ENCODE measurements at places on chromosomes 1 and 21.

DNA sequence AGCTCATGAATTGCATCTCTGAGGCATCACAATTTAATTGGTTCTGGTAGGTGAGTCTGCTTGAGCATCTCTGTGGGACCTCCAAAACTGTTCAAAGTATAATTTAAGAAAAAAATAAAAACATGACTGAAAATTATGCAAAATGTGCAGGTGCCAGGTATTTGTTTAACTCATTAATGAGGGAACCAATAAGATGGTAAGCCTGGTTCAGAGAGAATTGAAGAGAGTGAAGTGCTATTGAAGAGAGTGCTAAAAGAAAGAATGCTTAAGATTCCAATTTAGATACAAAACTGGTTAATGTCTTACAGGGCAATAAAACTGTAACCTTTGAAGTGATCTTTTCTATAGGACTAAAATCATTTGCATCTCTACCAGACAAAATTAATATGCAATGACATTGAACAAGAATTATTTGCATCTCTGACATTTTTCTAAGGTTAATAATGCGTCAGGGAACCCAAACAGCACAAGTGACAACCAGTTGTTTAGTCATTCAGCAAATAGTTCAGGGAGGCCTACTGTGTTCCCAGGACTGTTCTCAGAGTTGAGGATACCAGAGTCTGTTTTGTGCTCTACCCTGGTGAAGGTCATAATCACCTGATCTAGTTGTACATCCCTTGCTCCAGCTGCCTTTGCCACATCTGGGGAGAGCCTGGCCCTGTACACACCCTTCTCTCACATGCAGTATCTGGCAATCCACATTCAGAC is 183.5 kb downstream of the PATJ start:
- no peak for DNase-seq

DNA sequence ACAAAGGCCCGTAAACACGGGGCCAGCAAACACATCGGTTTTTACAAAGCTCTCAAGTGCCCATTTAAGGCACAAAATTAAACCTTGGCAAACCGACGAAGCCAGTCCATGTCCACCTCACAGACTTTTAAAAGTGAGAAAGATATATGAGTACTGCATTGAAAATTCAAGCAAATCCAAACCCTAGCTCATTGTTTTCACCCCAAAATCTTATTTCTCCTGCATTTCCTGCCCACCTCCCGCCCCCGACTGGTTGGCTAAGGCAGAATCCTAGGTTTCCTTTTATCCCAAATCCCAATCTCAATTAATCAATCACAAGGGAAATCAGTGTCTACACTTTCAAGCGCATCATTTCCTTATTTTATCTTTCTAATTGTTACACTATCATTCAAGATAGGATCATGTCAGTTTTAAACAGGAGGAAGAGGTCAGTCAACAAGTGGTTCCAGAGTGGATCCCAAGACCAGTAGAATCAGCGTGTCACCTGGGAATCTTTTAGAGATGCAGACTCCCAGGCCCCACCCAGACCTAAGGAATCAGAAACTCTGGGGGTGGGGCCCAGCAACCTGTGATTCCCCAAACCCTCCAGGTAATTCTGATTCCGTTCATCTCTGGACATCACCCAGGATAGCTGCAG is 1.7 kb upstream of the GNG4 start:
- no peak for DNase-seq

- no peak for DNase-seq
Measured at GRCh38 chr1:237931581-237931980, 40.9 kb upstream of the ZP4 start.

DNA sequence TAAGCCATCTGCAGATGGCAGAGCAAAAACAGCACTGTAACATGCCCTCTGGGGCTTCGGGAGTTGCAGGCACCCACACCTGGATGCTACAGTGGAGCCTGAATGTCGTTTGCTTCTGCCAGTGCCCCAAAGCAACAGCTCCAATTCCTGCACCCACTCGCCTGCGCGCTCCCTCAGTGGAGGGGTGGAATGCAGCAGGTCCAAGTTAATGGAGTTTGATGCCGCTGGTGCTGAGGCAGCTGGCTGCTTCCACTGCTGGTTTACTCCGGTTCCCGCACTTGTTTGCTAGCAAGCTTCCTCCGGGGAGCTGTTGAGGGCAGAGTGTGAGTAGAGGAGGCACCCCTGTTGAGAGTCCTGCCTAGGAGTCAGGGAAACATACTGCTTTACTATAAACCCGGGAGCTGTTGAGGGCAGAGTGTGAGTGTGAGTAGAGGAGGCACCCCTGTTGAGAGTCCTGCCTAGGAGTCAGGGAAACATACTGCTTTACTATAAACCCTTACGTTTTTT is 584.0 kb upstream of the TMPRSS15 start:
- DNase-seq, result no peak

DNA sequence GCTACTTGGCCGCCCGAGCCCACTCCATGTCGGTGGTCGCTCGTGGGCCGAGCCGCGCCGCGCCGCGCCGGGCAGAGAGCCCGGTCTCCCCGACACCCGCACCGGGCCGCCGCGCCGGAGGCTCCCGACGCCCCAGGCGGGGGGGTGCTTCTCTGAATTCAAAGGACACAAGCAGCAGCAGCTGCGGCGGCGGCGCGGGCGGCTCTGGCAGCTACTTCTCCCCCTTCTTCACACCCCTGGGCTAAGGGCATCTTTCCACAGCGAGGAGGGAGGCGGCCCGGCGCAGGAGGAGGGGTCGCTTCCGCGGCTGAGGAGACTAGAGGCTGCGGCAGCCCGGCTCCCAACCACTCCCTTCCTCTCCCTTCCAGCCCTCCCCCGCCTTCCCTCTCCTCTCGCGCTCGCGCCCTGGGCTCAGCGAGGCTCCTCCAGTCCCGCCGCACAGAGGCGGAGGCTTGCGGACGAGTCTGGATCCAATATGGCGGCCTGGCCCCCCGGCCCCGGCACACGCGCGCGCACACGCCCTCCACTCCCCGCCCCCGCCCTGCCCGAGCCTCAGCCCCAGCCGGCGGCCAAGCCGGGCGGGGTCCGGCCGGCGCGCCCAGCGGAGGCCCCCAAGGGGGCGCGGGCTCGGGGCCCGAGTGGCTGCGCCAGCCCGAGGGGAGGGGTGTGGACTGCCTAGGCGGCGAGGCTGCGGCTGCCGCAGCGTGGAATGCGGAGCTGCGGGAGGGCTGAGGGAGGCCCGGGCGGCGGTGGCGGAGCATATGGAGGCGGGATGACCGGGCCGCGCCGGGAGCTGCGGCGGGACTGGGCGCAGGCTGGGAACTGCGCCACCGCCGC is at the start of gene CDC42BPA:
Gene CDC42BPA (minus strand): TSS at position 477 of the 837 bp plus-strand sequence. CDS start 1,310 bp downstream, outside the sequence.
- peak; percentile 6 for DNase-seq

GRCh38 chr1:101996825-101997465 is at the start of gene OLFM3:
TSS of gene OLFM3 (minus strand) at chr1:101996926.
- DNase-seq, result no peak

DNA sequence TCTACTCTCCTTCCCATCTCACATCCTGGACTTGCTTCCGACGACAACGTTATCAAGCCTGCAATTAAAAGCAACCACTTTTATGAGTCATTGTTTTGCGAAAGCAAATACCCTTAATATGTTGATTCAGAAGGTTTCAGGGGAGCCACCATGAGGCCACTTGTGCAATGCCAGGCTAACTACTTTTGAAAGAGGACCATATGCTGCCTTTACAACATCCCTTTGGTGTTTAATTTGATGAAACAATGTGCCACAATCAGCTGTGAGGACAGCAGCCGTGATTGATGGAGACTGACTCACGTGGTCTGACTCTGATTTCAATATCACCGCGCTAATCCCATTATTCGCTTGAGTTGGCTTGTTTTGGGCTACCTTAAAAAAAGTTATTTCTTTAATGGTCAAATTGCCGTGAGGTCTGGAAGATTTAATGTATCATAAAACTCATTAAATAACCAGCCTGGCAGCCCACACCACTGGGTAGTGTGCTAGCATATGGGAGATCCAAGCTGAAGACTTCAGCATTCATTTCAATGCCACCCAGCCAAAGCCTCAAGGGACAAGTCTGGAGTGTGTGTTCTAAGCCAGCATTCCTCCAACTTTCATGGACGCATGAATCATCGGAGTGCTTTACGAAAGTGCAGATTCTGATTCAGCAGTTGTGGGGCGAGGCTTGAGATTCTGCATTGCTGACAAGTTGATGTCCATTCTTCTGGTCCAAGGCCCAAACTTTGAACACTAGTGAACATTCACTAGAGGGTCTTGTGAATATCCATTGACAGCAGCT is 73.3 kb upstream of the PAXBP1 start:
- no peak for DNase-seq

DNA sequence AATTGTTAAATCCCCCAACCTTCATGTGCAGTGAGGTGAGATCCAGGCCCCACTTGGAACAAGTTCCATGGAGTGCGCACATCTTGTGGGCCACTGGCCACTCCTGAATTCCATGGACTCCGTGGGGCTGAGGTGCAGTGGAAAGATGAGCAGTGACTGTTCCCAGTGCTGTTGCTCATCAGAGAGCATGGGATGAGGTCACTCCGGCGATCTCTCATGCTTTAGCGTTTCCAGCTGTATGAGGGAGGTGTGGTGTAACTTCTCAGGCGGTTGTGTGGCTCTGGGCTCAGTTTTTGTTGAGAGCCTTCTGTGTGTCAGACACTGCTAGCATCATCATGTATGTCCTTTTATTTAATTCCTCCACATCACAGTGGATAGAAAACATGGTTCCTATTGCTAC is 96.2 kb downstream of the GALNT2 start:
- DNase-seq, result no peak

DNA sequence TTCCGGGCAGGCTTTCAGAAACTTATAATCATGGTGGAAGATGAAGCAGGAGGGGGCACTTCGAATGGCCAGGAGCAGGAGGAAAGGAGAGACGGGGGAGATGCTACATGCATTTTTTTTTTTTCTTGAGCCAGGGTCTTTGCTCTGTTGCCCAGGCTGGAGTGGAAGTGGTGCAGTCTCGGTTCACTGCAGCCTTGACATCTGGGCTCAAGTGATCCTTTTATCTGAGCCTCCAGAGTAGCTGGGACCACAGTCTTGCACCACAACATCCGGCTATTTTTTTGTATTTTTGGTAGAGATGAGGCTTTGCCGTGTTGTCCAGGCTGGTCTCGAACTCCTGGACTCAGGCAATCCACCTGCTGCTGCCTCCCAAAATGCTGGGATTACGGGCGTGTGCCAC is 61.6 kb downstream of the SELENOF start:
- DNase-seq, result no peak

- DNase-seq, result no peak
Measured at GRCh38 chr21:38806153-38806941, 618 bp downstream of the ETS2 start.

DNA sequence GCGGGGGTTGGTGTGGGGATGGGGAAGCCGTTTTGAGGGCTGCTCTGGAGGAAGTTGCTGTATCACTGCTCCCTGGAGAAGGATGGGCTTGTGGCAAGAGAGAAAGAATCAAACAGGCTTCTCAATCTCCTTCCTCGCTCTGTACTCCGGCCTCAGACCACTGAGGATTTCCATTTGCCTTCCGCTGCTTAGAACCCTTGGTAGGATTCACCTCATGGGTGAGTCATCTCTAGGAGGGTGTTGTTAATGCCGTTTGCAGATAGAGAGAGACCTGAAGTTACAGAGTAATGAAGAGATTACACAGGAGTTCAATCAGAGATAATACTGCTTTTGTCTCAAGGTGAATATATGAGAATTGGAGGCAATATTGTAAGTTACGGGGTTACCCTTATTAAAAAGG is 15.3 kb downstream of the SLC35F3 start:
- no peak for DNase-seq

DNA sequence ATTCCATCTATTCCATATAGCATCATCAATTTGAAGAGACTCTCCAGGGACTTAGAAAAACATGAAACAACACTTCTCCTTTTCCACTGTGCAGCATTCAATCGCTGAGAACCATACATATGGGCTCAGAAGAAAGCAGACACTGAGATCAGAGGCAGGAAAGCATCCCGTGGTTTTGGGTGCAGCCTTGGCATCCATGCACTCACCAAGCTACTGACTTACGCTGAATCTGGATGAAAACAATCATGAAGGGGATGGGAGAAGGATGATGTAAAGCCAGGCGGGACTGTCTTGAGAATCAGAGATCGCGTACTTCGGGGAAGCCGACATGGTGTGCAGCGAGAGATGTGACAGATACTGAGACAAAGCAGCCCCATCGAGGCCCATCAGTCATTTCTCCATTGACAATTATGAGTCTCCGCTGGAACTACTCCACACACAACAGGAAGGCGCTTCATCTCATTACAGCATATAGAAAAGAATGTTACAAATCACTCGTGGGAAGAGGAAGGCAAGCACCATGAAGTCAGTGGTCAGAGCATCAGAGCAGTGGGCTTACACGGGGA is 2.3 kb upstream of the TIAM1 start:
- DNase-seq, result no peak

DNA sequence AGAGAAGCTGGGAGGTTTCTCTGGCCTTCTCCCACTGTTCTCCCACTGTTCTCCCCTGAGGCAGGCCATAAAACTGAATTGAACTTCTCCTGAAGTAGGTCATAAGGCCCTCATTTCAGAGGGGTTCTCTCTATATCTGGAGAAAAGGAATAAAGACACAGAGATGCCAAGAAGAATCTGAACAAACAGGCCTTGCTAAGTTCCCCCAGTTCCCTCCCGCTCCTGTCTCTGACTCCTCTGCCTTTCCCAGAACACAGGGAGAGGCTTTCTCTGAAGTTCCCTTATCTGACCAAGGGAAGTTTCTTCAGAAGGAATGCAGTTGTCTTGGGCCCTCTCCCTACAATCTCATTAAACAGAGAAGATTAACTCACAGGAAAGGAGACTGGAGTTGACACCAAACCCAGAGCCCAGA is 83.4 kb downstream of the SLC16A1 start:
- DNase-seq, result no peak

- no peak for DNase-seq
Measured at GRCh38 chr1:205667909-205668643, 12.2 kb downstream of the SLC45A3 start.

DNA sequence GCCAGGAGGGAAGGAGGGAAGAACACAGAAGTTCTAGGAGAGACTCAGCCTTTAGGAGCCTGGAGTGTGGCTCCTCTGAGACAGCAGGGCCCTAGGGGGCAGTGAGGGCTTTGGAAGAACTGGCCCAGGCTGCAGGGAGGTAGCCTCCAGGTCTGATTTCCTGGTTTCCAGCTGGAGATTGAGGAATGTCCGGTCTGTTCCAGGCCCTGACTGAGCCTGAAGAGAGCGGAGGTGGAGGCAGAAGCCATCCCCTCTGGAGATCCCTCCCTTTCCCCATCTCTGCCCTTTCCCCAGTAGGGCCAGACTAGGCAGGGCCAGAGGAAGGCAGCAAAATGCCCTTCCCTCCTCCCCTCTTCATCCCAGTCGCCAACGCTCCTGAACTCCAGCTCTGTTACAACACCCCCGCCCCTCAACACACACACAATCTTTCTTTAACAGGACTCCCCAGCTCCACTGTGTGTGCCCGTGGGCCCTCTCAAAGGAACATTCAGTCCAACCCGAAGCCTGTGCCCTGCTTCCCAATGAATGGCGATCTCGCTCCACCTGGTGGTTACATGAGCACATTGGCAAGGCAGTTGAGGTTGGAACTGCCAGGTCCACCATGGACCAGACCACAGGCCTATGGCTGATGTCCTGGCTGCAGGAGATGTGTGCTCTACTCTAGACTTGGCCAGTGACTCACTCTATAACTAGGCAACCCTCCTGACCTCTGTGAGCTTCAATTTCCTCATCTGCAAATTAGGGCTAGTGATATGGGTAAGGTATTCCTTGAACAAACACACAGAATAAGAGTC is 32.0 kb downstream of the MAP7D1 start:
- DNase-seq, result peak; percentile 43
